Ecto neural progenitor cell (in vitro differentiated cells): ENCODE measurements at places on chromosomes 5 and 9.

GRCh38 chr9:134776080-134776796, 104.4 kb upstream of the FCN2 start:
- no peak for DNase-seq

GRCh38 chr5:123116757-123117156, 27.7 kb downstream of the PRDM6 start:
- no peak for DNase-seq

DNA sequence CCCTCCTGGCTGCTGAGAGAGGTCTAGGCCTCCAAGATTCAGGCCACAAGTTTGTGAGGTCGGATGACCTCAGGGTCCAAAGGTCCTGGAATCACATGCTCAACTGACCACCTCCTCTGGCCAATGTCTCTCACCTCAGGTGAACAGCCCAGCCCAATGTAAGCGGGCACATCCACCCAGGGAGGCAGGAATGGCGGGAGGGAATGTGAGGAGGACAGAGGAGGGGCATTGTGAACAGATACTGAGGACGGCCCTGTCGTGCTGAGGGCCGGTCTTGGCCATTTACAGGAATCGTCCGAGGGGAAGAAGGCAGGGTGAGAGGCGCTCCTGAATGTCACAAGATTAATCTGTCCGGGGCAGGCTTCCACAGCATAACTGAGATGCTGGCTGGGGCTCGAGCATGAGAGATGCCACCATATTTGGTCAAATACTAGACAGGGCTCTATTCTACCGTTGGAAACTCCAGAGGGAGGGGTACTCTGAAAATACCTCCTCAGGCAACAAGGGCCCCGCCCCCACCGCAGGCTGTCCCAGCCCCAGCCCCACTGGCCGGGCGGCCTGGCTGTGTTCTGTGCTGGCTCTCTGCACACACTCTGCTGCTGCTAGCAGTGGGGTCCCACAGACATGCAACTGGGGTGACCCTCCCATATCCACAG, 1.5 kb upstream of the IL17B start:
- no peak for DNase-seq

GRCh38 chr5:64566310-64566916, 60.6 kb downstream of the RGS7BP start:
- no peak for DNase-seq

DNA sequence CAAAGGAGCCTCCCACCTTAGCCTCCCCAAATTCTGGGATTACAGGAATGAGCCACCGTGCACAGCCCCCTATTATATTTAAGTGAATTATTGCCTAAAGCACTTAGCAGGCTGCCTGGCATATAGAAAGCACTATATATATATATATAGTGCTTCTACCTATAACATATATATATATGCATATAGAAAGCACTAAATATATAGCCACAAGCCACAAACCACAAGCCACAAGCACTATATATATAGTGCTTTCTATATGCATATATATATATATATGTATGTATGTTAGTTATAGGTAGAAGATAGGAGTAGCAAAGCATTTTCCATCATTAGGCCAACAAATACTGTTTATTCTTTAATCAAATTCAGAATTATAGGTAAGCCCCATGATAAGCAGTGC, 185.8 kb downstream of the CWC27 start:
- DNase-seq: no peak

- no peak for DNase-seq
Observed at GRCh38 chr5:9251379-9251980, 294.4 kb downstream of the SEMA5A start.
